ENCODE measurements at places on chromosomes 6 and 20. TPM values are rescaled to one million over a fixed set of nuclear protein-coding genes. Genes with fewer than 3 reads are reported as not detected.

Gene BMP2
- total RNA-seq, result 3.5 TPM

DNA sequence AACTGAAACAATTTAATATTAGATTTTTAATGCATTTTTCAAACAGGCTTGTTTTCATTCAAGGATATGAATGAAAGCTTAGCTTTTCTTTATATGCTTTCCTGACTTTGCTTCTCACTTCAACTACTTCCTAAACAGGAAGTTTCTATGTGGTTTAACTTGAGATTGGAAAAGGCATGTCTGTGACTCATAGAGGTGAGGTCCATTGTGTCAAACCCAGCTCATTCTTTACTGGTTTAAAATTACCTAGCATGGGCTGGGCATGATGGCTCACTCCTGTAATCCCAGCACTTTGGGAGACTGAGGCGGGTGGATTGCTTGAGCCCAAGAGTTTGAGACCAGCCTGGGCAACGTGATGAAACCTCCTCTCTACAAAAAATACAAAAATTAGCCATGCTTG, 34.4 kb downstream of the EFHC1 start:
- no peaks in the 10 kb centered on the region for H3K27me3 ChIP-seq
- H3K36me3 ChIP-seq, result no peaks in the 10 kb centered on the region
- H3K4me3 ChIP-seq, result no peak overlapping the region
- H3K27ac ChIP-seq, result no peak overlapping the region
- no peak for DNase-seq

- H3K27ac ChIP-seq, result no peak overlapping the region
- H3K4me3 ChIP-seq, result no peak overlapping the region
- DNase-seq, result no peak
- no peaks in the 10 kb centered on the region for H3K27me3 ChIP-seq
- peaks cover 2% of the 10 kb centered on the region for H3K36me3 ChIP-seq
Measured at GRCh38 chr6:130143709-130144108, 79.0 kb downstream of the SAMD3 start.

DNA sequence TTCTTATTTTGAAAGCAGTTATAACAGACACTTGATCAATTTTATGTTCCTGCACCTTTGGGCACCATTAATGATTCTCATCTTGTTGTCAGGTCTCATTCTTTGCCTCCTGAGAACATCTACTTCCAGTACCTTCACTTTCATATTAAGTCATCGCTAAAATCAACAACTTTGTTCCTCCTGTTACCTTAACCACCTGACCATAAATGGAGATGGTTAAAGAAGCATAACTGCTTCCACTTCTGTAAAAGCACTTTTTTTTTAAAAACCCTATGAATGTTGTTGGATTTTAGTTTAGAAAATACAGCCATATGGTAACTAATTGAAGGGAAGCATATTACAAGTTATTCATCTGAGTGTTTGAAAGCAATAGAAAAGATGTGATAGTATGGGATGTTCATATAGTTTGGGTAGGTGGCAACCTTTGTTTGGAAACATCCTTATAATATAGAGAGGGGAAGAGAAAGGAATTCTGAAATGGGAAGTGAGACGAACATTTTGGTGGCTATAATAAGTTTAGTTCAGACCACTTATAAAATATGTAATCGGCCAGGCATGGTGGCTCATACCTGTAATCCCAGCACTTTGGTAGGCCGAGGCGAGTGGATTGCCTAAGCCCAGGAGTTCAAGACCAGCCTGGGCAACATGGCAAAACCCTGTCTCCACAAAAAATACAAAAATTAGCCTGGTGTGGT, 53.9 kb downstream of the AFG1L start:
- no peak overlapping the region for H3K27ac ChIP-seq
- no peak overlapping the region for H3K4me3 ChIP-seq
- no peaks in the 10 kb centered on the region for H3K27me3 ChIP-seq
- no peaks in the 10 kb centered on the region for H3K4me1 ChIP-seq
- DNase-seq, result no peak
- no peaks in the 10 kb centered on the region for H3K36me3 ChIP-seq

DNA sequence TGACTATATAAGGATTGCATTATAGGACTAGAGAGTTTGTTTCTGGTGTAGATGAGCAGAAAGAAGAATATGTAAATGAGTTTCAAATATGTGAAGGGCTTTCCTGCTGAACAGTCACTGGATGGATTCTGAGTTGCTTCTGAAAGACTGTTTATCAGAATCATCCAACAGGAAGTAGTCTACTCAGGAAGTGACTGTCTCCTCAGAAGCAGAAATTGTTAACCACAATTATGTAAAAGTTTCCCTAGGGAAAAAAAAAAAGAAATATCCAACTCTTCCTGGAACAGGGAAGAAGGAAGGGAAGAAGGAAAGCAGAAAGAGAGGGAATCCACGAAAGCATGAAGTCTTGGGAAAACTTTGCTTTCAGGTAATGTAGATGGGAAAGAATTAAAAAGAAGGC, 138.9 kb downstream of the TENT5A start:
- no peaks in the 10 kb centered on the region for H3K4me1 ChIP-seq
- H3K27me3 ChIP-seq, result no peaks in the 10 kb centered on the region
- H3K27ac ChIP-seq, result no peak overlapping the region
- H3K4me3 ChIP-seq, result no peak overlapping the region

DNA sequence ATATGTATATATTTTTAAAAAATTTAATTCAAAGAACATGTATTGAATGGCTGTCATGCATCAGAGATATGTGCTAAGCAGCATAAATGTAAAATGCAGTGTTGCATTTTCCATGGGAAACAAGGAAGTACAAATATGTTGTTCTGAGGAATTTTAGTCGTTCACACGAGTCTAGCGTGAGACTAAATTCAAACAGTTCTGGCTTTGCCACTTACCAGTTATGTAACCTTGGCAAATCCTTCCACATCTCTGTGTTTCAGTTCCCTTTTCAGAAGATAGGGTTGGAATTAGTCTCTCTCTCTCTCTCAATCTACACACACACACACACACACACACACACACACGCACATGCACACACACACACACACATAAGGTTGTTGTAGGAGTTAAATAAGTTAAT, 305.4 kb downstream of the UTRN start:
- H3K27ac ChIP-seq, result no peak overlapping the region
- H3K27me3 ChIP-seq, result no peaks in the 10 kb centered on the region
- no peak for DNase-seq
- peaks cover 3% of the 10 kb centered on the region for H3K4me1 ChIP-seq

Gene SLC32A1
- not detected for total RNA-seq

Gene ZNF391
- total RNA-seq, result 2.6 TPM

DNA sequence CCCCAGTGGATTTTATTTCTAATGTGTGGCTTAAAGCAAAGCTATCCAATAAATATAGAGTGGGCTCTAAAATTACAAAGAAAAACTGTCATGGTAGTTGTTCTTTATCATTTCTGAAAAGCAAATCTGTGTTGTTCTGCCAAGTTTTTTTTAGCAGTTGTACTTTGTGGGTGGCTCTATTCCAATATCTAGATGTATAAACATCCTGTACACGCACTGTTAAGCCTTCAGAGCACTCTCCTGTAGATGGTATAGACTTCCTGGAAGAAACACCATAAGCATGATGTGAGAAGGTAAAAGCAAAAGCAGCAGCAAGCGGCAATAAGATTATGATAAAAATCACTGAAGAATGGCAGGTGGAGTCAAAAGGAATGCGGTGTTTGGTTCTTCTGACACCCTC, 21.5 kb upstream of the TMEM30A start:
- H3K4me1 ChIP-seq, result peaks cover 3% of the 10 kb centered on the region
- H3K27me3 ChIP-seq, result no peaks in the 10 kb centered on the region
- DNase-seq, result no peak

DNA sequence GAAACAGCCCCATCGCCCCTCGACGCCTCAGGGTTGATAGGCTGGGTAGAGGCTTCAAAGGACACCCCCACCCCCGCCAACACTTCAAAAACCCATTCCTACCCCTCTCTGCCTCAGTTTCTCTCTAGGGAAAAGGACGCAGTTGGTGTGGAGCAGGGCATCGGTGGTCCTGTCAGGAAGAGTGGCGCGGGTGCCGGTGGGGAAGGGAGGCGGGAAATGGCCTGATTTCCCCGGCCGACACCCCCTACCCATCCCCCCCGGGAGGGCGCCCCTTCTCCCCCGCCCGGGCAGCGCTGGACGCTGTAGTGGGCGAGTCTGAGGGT, 367 bp downstream of the NRSN2 start:
- peaks cover 2% of the 10 kb centered on the region for H3K4me1 ChIP-seq
- peak overlapping the region; percentile 30 for H3K27ac ChIP-seq
- no peaks in the 10 kb centered on the region for H3K36me3 ChIP-seq
- no peaks in the 10 kb centered on the region for H3K27me3 ChIP-seq
- H3K4me3 ChIP-seq, result peak overlapping the region; percentile 75

Gene HECA
- total RNA-seq, result 47.4 TPM

DNA sequence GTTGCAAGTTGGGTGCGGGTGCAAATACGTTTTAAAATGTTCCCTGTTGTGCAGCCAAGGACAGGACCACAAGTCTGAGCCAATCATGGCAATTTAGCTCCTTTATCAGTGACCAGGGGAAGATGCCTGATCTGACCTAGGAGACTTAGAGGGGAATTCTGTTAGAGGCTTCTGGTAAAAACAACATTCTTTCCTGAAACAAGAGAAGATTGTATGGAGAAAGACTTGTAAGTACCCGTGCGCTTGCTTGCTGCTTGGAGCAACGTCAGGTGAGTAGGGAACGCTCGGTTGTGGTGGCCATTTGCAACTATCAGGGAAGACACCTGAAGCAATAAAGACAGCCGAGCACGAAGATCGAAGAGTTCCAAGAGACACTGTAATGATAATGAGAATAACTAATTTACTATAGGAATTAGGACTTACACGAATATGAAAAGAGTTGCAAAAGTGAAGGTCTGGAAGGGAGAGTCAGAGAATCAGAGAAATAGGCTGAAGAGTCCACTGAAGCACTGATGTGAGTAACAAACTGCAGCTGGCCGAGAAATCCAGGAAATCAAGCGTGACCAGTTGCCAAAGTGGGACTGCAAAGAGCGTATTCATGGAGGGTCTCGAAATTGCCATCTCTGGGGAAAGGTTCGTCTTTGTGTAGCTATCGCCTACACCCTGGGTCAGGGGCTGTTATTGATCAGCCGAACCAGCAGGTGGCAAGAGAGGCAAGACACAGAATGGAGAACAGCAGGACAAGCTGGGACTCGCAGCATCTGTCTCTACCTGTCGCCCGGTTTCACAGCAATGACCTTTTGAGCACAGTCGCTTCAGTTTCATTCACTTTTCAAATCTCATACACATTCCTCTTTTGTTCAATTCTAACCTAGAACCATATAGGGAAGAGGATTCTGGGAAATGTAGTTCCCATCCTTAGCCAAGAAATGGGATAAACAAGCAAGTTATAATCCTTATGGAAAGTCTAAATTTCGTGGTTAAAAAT, 26.1 kb downstream of the LOC128125822 start:
- peak; percentile 72 for DNase-seq
- H3K27ac ChIP-seq, result no peak overlapping the region
- H3K27me3 ChIP-seq, result no peaks in the 10 kb centered on the region
- H3K36me3 ChIP-seq, result no peaks in the 10 kb centered on the region
- peak overlapping the region; percentile 33 for H3K4me3 ChIP-seq

DNA sequence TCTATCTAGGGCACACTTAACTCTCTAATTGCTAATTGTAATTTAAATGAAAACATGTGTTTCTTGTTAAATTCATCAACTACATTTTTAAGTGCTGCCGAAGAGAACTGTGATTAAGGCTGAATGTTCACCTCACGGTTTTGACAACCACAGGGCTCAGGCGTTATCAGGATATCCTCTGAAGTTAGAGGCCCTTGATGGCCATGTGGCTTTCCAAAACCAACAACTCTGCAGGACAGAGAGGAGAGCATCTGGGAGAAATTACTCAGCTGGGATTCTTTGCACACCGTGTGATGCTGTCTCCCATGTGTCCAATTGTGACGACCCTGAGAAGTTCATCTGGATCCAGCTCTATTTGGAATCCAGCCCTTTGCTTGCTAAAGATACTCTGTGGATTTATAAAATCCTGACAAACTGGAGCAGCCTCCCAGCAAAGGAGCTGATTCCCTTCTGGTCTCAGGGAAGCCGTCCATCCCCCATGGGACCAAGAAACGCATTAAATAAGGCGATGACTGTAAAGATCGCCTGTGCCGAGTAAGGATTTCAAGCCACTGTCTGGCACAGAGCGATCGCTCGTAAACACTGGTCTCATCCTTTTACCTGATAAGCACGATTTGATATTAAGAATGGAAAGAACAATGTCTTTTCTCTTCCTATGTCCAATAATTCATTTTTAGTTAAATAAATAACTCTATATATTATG, 401.1 kb downstream of the CD83 start:
- DNase-seq, result no peak
- H3K36me3 ChIP-seq, result no peaks in the 10 kb centered on the region
- H3K4me1 ChIP-seq, result no peaks in the 10 kb centered on the region
- H3K27ac ChIP-seq, result no peak overlapping the region

- no peaks in the 10 kb centered on the region for H3K4me1 ChIP-seq
- peak; percentile 67 for DNase-seq
- no peaks in the 10 kb centered on the region for H3K27me3 ChIP-seq
Measured at GRCh38 chr20:29744071-29744470, 1513.4 kb upstream of the DEFB115 start.

DNA sequence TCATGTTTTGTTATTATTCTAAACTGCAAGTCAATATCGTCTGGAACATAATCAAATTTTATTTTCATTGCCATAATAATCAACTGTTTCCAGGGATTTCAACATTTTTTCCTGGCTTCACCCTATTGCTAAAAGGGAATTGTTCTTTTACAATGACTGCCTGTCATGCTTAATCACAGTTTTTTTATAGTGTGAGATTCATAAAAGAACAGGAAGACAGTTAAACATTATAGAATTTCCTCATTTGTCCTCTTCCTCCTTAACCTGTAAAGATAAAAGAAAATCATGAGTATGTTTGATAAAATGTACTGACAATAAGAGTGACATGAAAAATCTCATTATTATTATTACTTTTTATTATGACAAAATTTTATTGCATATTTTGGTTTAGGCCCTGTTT, 73.3 kb upstream of the CENPW start:
- no peak overlapping the region for H3K27ac ChIP-seq
- H3K36me3 ChIP-seq, result no peaks in the 10 kb centered on the region
- H3K4me3 ChIP-seq, result no peak overlapping the region
- no peaks in the 10 kb centered on the region for H3K27me3 ChIP-seq
- H3K4me1 ChIP-seq, result no peaks in the 10 kb centered on the region

DNA sequence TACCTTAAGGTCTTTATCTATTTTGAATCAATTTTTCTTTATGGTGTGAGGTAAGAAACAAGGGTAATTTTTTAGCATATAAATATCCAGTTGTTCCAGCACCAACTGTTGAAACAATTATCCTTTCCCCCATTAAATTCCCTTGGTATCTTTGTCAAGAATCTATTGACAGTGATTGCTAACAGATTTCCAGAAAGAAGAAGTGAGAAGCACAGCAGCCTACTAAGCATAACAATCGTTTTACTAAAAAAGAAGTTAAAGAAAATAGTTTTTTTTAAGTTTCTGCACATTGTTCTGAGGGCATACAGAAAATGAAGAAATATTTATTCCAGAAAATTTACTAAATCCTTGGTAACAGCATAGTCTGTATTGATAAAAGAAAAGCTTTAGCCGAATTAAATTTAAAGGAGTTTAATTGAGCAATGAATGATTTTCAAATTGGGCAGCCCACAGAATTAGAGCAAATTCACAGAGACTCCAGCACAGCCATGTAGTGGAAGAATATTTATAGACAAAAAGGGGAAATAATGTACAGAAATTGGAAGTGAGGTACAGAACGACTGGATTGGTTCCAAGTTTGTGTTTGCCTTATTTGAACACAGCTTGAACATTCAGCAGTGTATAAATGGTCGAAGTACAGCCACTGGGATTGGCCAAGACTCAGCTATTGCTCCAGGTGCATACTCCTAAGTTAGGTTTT, 97.9 kb upstream of the UST start:
- H3K4me1 ChIP-seq, result peaks cover 8% of the 10 kb centered on the region
- no peak for DNase-seq
- no peaks in the 10 kb centered on the region for H3K36me3 ChIP-seq
- H3K4me3 ChIP-seq, result no peak overlapping the region

- H3K4me1 ChIP-seq, result no peaks in the 10 kb centered on the region
- no peak overlapping the region for H3K4me3 ChIP-seq
- H3K27me3 ChIP-seq, result no peaks in the 10 kb centered on the region
Measured at GRCh38 chr20:20549704-20550103, 162.7 kb downstream of the RALGAPA2 start.

Gene PAK5
- 0.33 TPM for total RNA-seq

Gene MCHR2
- not detected for total RNA-seq
